ENCODE measurements at places on chromosomes 4 and X. TPM values are rescaled to one million over a fixed set of nuclear protein-coding genes. Genes with fewer than 3 reads are reported as not detected.

Gene SPARCL1
- total RNA-seq = 2.3 TPM

Gene TLR1
- 1.3 TPM for total RNA-seq

Gene STK32B
- total RNA-seq = 0.50 TPM

Gene ZC4H2
- 4.5 TPM for total RNA-seq

Gene CXorf49
- total RNA-seq = not detected

Gene ZNF732
- total RNA-seq = 0.33 TPM

Gene CCDC149
- total RNA-seq = 11.0 TPM

Gene GRIA2
- 0.17 TPM for total RNA-seq

Gene STPG2
- under 0.01 TPM for total RNA-seq

Gene SSX2B
- total RNA-seq = not detected

Gene UGT2B15
- total RNA-seq = not detected

Gene SETD7
- total RNA-seq = 80.8 TPM

Gene HSD17B13
- under 0.01 TPM for total RNA-seq

Gene DSPP
- not detected for total RNA-seq

Gene TSPAN6
- total RNA-seq = 35.4 TPM

Gene DGKK
- not detected for total RNA-seq

Gene REELD1
- not detected for total RNA-seq

Gene CXCL3
- 2.5 TPM for total RNA-seq

Gene CXCL1
- total RNA-seq = 2.3 TPM

Gene SMIM43
- total RNA-seq = 0.83 TPM

Gene RAB9B
- 0.77 TPM for total RNA-seq

Gene NOX1
- not detected for total RNA-seq

Gene HSFX1
- 0.66 TPM for total RNA-seq

Gene GDPD2
- total RNA-seq = not detected

Gene CFAP99
- total RNA-seq = not detected

Gene FAM241A
- total RNA-seq = 1.2 TPM

Gene SOWAHB
- total RNA-seq = under 0.01 TPM

Gene PAQR3
- 15.5 TPM for total RNA-seq

Gene CLDN34
- not detected for total RNA-seq
